ENCODE measurements at places on chromosomes 5 and 9.
A peak's percentile ranks its signal among the peaks of the same experiment; 100 is the strongest.

DNA sequence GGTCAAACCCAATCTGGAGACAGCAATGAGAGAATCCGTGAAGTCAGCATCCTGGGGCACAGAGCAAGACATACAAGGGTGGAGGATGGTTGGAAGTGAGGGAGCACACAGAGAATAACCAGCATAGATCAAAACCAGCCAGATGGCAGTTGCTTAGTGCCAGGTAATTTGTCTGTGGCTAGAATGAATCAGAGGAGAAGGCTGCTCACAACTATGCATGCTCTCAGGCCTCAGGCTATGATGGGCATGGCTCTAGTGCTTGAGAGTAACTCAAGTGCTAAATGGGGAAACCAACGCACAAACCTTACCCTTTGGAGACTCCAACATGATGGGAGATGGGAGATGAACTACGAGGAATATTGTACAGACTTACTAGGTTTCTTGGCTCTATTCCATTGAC, 160.8 kb downstream of the DMRT2 start:
- DNase-seq: peak; percentile 23

DNA sequence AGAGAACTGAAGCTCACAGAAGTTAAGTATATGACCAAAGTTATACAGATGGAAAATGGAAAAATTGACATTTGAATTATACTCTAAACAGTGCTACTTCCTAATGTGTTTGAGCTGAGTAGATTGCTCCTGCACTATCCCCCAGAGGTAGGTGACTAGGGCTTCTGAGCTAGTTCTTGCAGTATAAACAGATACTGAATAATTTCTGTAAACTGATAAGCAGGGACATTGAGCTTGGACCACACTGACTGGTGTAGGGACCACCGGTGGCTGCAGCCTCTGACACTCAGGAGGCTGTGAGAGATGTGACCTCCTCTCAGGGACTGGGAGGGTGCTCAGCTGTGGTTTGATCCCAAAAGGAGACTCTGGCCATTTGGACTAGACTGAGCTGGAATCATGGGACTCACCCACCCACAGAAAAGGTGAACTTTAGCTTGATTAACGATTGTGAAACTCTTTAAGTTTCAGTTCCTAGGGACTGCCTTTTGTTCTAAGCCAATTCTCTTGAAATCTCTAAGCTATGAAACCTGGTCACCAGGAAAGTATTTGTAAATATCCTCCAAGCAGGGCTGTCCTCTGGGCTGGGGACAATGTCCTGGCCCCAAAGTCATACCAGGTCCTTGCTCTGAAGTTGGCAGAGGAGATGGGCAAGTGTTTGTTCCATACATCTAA, 291.5 kb downstream of the SEC61B start:
- DNase-seq: no peak

DNA sequence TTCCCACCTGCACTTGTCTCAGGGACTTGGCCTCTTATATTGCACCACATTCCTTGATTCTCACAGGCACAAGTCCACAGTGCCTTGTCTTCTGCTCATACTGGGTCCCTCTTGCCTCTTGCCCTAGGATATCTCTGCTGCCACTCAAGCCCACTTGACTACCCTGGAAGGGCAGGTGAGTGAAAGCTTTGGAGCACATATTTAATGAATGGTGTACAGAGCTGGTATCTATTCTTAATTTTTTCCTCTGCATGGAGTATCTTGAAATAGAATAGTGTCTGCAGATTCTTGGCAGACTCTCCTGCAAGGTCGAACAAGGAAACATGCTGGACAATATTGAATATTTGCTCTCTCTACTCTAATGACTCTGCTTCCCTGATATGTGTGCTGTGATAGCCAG, 1248.0 kb downstream of the MAT2B start:
- no peak for DNase-seq

- DNase-seq: no peak
Measured at GRCh38 chr5:54315736-54316528, 5.6 kb upstream of the ARL15 start.

GRCh38 chr9:99411068-99411467, 189.0 kb downstream of the SEC61B start:
- no peak for DNase-seq

DNA sequence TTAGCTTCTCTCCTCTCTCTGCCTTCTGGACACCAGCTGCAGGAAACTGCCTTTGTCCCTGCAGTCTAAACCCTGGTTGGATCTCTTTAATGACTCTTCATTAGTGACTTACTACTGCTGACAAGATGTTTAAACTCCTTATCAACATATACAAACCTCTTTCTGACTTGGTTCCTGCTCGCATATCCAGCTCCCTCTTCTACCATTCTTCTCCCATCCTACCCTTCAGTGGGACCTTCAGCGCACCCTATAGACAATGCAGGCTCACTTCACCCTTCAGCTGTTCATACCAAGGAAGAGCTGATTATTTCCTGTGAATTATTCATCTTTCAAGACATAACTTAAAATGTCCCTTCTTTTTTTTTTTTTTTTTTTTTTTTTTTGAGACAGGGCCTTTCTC, 436.5 kb downstream of the KIAA0825 start:
- no peak for DNase-seq

GRCh38 chr5:176500511-176500910, 36.7 kb downstream of the RNF44 start:
- peak; percentile 9 for DNase-seq

DNA sequence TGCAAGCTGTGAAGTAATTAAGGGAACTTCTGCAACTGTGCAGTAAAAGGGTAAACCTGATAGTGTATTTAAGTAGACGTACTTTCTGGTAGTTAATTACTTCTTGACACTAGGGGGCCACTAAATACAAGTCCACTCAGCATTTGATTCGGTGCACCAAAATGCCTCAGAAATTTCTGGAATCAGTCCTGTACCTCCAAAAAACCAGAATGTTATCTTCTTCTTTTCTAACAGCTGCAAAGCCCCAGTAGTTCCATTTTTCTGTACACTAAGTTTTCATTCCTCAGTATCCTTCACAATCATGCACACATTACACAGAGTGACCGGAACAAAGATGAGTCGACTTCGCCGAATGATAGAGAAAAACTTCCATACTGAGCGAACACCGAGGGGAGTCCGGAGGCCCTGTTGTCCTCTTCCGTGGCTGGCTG, 484 bp downstream of the GFM2 start:
- DNase-seq: peak; percentile 58

GRCh38 chr9:98218562-98219363, 26.3 kb upstream of the CORO2A start:
- no peak for DNase-seq

GRCh38 chr5:123181394-123181801, 92.4 kb downstream of the PRDM6 start:
- DNase-seq: no peak

- DNase-seq: peak; percentile 31
Measured at GRCh38 chr5:52694648-52695047, 93.1 kb upstream of the ITGA1 start.

DNA sequence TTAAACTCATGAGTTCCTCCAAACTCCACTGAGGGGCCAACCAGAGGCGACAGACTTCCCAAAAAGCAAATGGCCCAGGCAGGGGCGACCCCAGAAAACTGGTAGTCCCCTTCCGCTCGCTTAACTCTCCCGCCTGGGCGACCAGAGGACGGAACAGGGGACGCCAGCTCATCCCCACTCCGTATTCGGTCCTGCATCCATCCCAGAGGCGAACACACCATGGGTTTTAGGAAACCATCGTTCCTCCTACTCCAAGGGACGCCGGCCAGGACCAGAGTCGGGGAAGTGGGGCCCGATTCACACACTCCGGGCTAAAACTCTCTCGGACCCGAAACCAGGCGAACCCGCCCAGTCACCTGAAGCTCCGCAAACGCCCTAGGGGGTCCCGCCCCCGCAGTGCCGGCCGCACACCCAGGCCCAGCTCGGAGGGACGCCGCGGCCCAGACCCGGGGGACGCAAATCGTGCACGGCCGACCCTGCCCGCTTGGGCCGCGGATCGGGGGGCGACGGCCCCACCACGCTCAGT, 478 bp downstream of the TEX10 start:
- peak; percentile 14 for DNase-seq

GRCh38 chr5:75387806-75388205, 50.8 kb downstream of the HMGCR start:
- no peak for DNase-seq

DNA sequence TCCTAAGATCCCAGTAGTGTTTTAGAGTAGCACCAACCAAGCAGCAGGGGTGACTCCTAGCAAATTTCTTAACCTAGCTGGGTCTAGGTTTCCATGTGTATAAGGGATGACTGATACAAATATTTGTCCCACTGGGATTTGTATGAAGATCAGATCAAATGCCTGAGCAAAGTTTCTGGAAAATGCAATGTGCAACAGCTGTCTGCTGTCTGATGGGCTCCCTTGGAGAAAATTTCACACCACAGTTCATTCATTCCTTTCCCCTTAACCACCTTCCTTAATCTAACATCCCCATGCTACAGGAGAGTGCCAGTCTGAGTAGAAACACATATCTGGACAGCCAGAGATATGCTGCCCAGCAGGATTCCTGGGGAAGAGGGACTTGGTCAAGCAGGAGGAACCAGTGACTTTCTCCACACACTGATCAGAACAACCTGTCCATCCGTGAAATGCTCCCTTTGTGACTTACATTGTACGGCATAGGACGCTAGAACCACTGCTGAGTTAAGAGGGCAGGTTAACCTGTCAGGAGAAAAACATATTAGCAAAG, 53.3 kb downstream of the PTPN3 start:
- peak; percentile 8 for DNase-seq
